Keratinocyte (primary cell): ENCODE measurements at places on chromosomes 4 and X.

DNA sequence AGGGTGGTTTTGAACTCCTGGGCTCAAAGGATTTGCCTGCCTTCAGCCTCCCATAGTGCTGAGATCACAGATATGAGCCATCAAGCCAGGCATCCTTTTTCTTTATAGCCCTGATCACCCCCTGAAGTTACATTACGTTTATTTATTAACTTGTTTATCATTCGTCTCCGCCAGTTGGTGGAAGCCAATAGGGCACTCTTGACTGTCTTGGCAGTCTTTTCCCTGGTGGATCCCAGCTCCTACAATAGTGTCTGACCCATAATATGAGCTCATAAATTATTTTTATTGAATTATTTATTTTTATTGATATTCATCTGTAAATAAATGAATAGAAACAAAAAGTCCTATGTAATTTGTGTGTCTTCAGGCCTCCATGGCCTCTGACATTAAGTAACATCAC is 484.3 kb upstream of the FAT1 start:
- DNase-seq = no peak

DNA sequence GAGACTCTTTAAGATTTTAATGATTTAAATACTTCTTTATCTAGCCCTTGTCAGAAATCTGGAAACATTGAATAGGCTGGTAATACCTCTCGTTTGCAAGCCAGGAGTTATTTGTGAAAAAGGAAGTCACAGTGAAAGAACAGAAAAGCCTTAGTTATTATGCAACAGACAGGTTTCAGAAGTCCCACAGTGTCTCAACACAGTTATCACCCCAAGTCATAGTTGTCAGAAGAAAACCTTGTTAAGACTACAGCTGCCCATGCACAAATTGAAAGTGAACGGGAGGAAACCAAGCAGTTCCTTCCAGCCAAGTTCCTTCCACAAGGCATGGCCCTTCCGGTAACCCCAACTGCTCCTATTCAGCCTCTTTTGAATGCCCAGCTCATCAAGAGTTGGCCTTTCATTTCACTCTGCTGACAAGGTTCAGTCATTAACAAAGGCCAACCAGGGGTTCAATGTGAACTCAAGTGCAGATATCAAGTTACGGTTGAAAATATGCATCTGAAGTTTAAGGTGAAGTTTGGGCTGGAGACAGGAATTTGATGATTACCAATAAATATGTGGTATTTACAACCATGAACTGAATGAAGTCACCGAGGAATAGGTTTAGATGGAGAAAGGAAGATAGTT is 15.6 kb downstream of the ALPK1 start:
- DNase-seq = no peak

- DNase-seq = no peak
Measured at GRCh38 chr4:175166020-175166419, 247.9 kb downstream of the ADAM29 start.

GRCh38 chr4:166195101-166195500 is 322.1 kb downstream of the TLL1 start:
- no peak for DNase-seq

DNA sequence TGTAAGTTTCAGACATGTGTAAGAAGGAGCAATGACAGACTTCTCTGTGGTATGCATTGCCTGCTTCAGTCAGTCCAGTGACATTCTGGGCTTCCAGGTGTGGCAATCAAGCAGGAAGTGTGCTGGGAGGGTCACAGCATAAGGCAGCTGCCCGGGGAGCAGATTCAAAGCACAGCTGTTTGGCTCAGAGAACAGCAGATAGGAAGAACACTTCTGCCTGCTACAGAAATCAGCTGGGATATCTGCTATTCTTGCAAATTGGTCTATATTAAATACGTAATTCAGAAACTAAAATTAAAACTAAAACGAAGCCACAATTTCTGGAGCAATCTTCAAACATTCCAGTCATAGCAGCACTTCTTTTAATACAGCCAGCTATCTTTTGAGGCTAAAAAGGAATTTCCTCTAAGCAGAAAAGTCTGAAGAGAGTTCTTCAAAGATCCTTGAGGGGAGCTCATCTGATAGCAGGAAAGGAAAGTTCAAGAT is 47.5 kb upstream of the GALNT7 start:
- DNase-seq = no peak

GRCh38 chr4:97646997-97647396 is 496.3 kb downstream of the STPG2 start:
- no peak for DNase-seq

DNA sequence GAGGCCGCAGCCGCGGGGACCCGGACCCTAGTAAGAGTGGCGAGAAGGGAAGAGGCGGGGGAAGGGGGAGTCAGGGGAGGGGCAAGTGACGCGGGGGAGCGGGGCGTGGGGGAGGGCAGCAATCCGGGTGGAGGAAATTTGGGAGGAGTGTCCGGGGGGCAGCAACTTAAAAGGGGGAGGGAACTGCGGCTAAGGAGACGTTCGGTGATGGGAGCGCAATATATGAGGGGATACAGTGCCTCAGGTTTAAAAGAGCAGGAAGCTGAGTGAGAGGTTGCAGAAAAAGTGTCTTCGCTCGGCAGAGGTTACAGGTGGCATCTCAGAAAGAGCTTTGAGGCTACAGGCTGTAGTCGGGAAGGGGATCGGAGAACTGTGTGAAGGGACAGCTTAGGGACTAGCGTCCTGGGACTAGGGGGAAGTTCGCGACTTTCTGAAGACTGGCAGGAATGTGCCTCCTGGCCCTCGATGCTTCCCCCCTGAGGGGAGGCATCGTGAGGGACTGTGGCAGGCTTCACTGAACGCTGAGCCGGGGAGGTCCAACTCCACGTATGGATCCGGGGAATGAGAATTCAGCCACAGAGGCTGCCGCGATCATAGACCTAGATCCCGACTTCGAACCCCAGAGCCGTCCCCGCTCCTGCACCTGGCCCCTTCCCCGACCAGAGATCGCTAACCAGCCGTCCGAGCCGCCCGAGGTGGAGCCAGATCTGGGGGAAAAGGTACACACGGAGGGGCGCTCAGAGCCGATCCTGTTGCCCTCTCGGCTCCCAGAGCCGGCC is 519 bp downstream of the FOXO4 start:
- DNase-seq = no peak
